ENCODE measurements at places on chromosomes 5 and 9.

DNA sequence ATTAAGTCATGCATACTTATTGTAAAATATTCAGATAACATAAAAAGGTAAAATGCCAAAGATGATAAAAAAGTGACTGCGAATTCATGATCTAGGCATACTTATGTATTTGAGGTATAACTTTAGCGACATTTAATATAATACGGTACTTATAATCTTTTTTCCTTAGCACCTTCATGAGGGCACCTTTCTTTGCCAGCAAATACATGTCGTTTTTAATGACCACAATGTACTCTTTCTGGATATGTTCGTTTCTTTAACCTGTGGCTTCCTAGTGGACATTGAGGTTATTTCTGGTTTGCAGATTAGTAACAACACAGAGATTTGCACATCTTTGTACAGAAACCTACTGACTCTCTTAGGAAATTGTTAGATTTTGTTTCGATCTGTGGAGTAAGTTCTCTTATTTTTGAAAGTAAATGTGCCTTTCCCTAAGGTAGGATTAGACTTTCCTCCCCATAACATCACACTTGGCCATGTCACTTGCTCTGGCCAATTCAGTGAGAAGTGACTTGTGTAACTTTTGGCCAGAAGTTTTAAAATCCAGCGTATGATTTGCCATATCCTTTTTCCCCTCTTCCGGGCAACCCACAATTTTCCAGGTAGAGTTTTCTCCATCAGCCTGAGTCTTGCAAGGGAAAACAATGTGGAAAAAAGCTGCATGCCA is 24.4 kb downstream of the ANKRD33B start:
- DNase-seq = no peak

- no peak for DNase-seq
Observed at GRCh38 chr5:171862624-171863023, 77.0 kb downstream of the SMIM23 start.

DNA sequence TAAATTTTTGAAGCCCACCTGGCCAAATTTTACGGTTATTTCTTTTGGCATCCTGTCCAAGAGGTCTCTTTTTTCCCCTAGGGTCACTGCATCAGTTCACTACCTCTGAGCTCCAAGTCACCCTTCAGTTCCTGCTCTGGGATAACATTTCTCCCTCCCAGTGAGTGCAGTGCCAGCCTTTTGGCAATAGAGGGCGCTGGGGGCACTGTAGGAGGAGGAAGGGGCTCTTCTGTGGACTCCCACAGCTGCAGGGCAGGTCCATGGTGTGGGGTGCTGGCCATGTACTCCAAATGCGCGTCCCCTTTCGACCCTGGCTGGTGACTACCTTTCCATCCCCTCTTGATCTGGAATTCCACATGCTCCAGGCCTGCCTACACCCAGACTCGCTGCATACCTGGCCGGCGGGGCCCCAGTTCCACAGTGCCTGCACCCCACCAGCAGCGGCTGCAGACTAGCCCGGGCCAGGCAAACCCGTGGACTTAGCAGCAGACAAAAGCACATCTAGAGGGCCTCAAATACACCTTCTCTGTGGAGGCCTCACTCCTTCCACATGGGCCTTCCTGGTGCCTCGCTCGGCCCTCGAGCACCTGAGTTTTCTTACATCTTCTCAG is 20.3 kb upstream of the NINJ1 start:
- peak; percentile 84 for DNase-seq

- DNase-seq = no peak
Observed at GRCh38 chr9:38295764-38296163, 96.7 kb upstream of the ALDH1B1 start.

DNA sequence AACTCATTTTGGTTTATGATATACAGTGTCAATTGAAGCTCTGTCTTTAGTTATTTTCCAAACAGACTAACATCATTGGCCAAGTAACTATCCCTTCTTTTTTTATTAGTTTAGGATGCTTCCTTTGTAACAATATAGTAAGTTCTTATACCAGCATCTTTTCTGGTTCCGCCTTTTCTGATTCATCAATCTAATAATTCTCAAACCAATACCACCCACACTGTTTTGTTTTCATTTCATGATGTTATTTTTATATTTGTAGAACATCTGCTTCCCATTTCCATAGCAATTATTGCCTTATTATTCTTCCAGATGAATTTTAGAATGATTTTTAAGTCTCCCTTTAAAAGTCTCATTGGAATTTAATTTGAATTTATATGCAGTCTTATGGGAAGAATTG is 218.1 kb downstream of the RFK start:
- no peak for DNase-seq

GRCh38 chr5:128979761-128980160 is 14.5 kb downstream of the SLC27A6 start:
- no peak for DNase-seq

- peak; percentile 38 for DNase-seq
Observed at GRCh38 chr9:133569121-133569785, 34.7 kb downstream of the ADAMTSL2 start.

DNA sequence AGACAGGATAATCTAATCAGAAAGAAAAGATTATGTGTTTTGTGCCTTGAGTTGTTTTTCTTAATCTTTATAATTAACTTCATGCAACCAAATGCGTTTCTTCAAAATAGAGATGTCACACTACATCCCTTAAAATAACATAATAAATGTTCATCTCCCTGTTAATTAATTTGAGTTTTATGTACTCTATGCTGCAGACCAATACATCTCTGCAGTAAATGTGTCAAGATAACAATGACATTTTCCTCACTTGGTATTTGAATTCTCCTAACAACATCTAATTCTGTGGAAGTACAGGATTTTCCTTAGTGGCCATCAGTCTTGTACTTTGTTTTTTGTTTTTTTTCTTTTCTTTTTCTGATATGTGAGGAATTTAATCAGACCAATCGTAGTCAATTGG is 279.2 kb upstream of the TYRP1 start:
- DNase-seq = no peak

Measured in NAMALWA (cell line).